ENCODE measurements at places on chromosomes 13 and 19.

DNA sequence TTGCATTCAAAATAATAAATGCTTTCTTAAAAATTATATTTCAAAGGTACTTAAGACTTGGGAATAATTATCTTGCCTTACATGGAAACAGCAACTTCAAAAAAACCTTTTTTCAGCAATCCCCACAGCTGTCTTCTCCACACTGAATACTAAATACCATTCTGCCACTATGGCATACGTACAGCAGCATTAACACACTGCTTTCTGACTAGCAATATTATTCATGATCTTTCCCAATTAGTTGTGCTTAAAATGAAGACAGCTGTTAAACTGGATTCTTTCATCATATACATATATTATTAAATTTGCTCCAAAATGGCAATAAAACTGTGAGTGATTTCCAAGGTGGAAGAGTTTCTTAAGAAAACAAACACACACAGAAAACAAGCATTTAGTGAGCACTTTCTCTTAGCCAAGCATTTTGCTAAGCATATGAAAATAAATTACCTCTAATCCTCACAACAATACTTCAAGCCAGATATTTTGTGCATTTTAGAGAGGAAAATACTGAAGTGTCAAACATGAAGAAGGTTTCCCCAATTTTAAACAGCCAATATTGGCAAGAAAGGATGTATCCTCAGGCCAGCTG, 609.5 kb downstream of the SLITRK1 start:
- no peak for DNase-seq

GRCh38 chr13:24865163-24865953, 101.4 kb downstream of the RNF17 start:
- no peak for DNase-seq

GRCh38 chr13:68666774-68667397, 1436.8 kb upstream of the PCDH9 start:
- no peak for DNase-seq

GRCh38 chr19:56252699-56253422, 19.7 kb upstream of the EDDM13 start:
- DNase-seq, result peak; percentile 45

DNA sequence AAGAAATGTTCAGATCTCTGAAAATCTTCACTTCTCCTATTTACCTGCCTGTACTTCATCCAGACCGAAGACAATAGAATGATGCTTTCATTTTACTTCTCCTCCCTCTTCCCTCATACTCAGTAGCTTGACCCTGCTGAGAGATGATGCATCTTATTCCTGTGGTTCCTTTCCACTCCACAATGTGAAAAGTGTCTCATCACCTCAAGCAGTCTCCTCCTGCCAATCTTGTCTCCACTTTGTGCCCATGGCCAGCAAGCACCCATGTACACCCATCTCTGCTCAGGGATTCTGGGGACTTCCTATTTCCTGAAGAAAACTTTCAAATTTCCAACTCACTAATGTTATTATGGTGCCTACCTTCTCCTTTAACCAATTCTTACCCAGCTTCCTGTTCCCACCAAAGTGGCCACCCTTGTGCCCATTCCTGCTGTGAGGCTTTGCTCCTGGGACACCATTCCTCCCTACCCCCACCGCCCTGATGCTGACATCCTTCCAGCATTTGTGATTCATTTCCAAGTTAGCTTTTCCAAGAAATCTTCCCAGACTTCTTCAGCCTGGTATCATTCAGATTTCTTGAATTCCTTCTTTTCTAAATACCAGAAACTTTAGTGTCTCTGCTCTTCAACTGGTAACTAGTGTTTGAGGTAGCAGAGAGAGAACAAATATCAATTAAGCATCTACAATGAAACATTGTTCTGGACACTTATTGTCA, 212.5 kb downstream of the POSTN start:
- DNase-seq, result no peak

Measured in activated T-helper 1 cell treated with anti-CD3 and anti-CD28 coated beads, Interleukin-12 subunit alpha, Interleukin-12 subunit beta, Interleukin-2, Interleukin-4 antibody, amounts not matched to agents 30 ng/mL and 10 ng/mL and 1 ng/mL, durations not matched to agents 14 hours and 24 hours and 36 hours (primary cell).